ENCODE measurements at places on chromosomes 16 and 17. TPM values are rescaled to one million over a fixed set of nuclear protein-coding genes. Genes with fewer than 3 reads are reported as not detected.

The OR1E2 gene
- not detected for total RNA-seq

The SYNGR2 gene
- 153 TPM for total RNA-seq

The ABCA9 gene
- 6.3 TPM for total RNA-seq

The C17orf67 gene
- 0.61 TPM for total RNA-seq
